Stimulated activated CD4-positive, alpha-beta T cell treated with anti-CD3 and anti-CD28 coated beads, Interleukin-15, amount 100 ng/mL, for 1 hour (primary cell): ENCODE measurements at places on chromosomes 12 and 14.

GRCh38 chr12:7075939-7076338, 15.4 kb downstream of the C1S start:
- no peak for DNase-seq

- DNase-seq, result peak; percentile 20
These were observed 1.4 kb downstream of the MAP3K9 start for GRCh38 chr14:70807898-70808415.

- no peak for DNase-seq
These were observed 18.6 kb upstream of the PRKAB1 start for GRCh38 chr12:119649202-119649808.

DNA sequence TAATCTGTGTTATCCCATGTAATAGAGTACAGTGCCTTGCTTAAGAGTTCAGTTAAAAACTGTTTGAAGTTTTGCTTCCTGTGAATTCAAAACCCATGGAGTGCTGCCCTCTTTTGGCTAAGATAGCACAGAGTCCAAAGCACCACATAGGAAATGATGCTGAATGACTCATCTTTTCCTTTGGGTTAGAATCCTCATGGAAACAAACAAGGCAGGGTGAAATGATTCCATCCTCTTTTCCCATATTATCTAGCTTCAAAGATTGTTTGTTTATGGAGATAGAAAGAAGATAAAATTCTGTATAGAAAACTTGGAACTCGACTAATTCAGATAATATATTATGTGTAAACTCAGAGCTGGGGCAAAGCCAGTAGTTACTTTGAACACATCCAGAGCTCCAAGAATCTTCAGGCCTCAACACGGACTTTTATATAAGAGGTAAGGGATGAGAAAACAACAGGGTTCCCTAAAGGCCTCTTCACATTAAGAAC, 87.4 kb downstream of the OTOGL start:
- no peak for DNase-seq

DNA sequence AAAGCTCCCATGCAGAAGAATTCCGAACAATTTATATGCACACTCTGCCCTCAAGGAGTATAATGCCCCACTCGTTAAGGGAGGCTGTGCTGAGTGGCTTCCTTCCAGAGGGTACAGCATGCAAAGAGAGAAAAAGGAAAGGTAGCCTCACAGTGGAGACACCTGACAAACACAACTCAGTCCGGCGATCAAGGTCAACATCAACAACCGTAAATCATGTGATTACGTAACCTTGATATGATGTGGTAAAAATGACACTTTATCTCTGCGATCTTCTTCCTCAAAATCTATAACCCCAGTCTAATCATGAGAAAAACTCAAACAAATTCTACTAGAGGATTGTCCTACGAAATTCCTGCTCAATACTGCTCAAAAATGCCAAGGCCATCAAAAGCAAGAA, 400.5 kb upstream of the CCDC196 start:
- DNase-seq, result no peak

DNA sequence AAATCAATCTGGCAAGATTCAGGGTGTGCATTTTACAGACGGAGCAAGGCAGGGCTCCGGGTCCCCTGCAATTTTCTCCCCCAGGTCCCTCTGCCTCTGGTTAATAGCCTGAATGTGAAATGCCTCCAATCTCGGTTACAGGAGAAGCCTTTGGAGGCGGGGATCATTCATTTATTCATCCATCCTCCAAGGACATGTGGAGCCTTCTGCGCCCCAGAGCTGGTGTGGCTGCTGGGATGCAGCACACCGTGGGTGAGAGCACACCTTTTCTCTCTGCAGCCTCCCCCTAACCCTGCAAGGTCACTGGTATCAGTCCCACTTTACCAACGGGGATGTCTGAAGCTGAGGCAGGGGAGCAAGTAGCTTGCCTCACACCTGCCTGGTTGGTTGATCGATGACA, 35.4 kb downstream of the CMKLR1 start:
- DNase-seq, result no peak

DNA sequence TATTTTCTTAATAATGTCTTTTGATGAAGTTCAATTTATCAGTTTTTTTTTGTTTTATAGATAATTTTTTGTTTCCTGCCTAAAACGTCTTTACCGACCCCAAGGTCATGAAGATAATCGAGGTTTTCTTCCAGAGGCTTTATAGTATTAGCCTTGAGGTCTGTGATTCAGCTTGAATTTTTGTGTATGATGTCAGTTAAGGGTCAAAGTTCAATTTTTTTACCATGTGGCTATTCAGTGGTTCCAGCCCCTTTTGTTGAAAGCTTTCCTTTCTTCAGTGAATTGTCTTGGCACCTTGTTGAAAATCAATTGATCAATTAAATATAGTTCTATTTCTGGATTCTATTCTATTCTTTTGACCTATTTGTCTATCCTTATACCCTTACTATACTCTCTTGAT, 3.2 kb upstream of the MGST1 start:
- no peak for DNase-seq

GRCh38 chr14:33661101-33661500, 289.8 kb downstream of the EGLN3 start:
- DNase-seq, result no peak

DNA sequence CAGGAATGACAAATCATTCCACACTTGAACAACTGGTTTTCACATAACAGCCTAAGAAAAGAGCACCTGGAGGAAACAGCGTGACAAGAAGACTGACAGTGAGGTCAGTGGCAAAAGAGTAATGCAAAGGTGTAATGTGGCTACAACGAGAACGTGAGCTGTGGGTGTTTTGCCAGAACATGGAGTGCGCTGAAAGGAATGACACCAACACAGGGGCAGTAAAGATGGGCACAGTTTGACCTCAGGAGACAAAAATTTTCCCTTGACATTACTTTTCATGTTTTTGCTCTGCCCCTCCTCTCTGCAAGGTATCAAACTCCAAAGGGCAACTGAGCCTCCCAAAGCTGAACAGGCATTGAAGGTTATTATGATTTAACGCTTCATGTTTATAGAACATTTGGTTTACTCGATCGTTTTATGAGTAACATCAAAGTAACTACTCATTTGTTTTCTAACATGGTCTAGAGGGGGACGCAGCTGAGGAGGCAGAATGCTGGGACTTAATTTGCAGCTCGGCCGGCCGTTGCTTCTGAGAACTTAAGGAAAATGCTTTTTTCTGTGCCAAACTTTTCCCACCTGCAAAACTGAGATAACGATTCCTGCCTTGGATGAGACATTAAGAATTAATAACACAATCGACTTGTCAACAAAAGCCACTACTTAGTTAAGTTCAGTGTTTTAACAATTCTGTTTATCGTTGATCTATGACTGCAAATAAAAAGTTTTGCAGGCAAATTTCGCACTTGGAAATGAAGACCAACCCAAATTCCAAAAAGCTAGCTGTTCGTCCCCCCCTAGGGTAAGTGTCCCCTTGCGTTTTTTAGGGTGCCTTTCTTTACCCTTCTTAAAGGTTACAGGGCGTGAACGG, 954 bp downstream of the HAUS4 start:
- no peak for DNase-seq

GRCh38 chr14:90491221-90491885, 94.5 kb downstream of the CALM1 start:
- no peak for DNase-seq

DNA sequence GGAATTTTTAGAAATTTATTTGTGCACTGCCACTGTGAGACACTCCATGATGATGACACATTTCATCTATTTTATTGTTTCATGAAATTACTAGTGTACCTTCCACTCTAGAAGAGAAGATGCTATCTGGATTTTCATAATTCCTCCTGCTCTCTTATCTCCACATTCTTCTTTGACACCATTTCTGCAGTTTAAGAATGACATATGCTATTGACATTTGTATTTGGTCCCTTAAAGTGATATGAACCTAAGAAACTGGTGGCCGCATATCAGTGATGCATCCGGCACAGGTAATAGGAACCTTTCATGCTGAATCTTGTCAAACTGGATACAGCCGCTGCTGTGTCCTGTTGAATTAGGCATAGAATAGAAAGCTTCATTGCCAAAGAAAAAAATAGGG, 696.3 kb downstream of the TMEM121 start:
- no peak for DNase-seq

DNA sequence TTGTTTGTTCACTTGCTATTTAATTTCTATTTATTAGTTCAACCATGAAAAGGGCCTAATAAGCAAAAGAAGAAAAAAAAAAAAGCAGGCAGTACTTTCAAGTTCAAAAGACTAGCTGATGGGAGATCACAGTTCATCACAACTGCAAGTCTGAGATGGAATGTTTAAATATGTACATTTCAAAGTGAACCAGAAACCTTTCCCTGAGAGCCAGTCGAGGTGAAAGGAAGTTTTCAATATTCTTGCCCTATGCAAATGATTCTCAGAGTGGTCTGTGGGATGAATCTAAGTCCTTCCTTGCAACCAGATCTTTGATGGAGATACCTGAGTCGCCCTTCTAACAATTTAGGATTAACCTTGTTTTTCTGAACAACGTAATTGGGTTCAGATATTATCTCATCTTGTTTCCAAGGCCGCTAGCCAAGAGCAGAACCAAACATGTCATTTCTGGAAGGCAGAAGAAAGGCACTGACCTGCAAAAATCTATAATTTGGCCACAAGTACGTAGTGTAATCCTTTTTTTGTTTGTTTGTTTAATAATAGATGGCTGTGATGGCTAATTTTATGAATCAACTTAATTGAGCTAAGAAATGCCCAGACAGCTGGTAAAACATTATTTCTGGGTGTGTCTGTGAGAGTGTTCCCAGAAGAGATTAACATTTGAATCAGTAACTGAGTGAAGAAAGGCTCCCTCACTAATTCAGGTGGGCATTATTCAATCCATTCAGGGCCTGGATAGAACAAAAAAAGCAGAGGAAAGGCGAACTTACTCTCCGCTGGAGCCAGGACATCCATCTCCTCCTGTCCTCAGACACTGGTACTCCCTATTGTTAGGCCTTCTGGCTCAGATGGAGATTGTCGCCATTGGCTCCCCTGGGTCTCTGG, 171.1 kb upstream of the TMPO start:
- DNase-seq, result no peak

GRCh38 chr12:115450017-115450416, 766.0 kb upstream of the TBX3 start:
- no peak for DNase-seq

GRCh38 chr14:66444271-66444927, 41.8 kb upstream of the CCDC196 start:
- DNase-seq, result no peak

DNA sequence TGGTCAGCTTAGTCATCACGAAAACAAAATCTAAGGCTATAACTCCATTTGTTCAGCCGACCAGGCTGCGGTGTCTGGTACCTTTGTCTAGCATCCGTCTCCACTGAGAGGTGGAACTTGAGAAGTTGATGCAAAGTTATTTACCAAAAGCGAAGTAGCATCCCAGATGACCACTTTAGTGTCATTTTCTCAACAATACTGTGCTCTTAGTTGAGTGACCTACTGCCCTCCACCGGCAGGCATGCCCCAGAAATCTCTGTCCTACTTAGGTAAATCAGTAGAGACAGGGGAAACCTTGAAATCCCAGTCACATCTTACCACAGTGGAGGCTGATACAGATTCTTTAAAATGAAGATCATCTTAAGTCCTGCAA, 1.3 kb upstream of the ST8SIA1 start:
- no peak for DNase-seq

DNA sequence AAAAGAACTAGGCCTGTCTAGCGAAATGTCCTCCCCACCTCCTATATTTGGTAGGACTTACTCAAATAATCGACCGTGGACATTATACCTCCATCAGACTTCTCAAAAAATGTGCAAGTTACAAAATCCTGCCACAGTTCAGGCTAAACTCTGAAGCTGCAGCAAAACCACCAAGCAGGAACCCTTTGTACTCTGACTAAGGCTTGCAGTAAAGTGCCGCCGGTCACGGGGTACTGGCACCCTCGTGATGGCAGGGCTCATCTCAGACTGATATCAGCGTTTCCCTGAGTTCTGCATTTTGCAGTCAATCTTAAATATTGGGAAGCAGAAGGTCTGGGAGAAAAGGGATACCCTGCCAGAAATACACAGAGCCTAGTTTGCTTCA, 17.1 kb downstream of the SLC11A2 start:
- peak; percentile 15 for DNase-seq

DNA sequence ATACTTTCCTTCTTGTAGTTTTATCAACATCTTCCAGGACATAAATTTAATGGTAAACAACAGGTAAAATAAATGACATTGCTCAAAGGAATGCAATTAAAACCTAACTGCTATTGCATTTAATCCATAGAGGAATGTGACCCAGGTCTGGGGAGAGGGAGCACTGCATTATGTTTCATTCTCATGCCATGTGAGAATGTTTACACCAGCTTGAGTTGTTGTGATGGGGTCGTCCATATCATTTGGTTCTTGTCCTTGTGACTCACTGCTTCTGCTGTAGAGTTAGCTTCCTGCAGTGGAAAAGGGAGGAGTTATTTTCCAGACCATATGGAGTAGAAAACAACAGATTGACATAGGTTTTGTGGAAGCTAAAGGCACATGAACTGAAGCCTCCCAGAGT, 129.3 kb upstream of the PMCH start:
- DNase-seq, result no peak

DNA sequence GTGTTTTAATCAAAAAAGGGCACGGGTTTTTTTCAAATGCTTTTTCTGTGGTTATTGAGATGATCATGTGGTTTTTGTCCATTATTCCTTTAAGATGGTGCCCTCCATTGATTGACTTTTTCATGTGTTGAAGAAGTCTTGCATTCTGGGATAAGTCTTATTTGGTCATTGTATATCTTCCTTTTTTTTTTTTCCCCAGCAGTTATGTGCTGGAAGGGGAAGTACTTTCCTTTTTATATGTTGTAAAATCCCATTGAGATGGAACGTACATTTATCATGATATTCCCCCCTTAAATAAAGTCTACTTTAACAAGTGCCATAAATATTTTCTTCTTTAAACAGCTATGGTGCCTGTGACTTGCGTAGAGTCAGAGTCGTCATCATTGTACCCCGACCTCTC, 24.8 kb upstream of the MUCL1 start:
- no peak for DNase-seq

DNA sequence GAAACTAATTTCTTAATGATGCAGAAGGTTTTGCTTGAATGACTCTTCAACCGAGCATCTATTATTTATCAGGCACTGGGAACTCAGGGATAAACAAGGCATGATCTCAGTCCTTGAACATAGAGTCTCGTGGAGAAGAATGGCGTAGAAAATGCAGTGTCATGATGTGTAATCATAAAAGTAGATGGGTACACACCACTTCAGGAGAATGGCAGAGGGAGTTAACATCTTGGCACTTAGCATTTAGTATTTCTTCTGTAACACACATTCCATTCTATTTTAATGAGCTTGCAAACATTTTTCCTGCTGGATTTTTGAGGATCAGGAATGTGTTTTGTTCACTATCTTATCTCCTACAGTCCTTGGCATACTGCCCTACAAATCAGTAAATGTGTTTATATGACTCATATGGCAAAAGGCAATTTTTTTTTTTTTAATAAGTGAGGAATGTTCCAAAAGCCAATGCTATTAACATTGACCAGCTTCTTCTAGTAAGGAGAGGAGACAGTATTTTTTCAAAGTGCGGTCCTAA, 3.8 kb downstream of the TXNRD1 start:
- no peak for DNase-seq

- no peak for DNase-seq
These were observed 12.6 kb downstream of the R3HDM2 start for GRCh38 chr12:57418255-57418654.
